ENCODE measurements at places on chromosomes 2 and 18.

GRCh38 chr2:234116010-234116409, 65.5 kb downstream of the SPP2 start:
- no peak for DNase-seq

- DNase-seq = no peak
Measured at GRCh38 chr2:157488877-157489276, 45.0 kb upstream of the CYTIP start.

- DNase-seq = no peak
Measured at GRCh38 chr2:187056416-187057334, 207.7 kb upstream of the ZSWIM2 start.

- no peak for DNase-seq
Measured at GRCh38 chr2:217101972-217102371, 242.1 kb upstream of the TNP1 start.
